ENCODE measurements at places on chromosomes 16 and 17.

DNA sequence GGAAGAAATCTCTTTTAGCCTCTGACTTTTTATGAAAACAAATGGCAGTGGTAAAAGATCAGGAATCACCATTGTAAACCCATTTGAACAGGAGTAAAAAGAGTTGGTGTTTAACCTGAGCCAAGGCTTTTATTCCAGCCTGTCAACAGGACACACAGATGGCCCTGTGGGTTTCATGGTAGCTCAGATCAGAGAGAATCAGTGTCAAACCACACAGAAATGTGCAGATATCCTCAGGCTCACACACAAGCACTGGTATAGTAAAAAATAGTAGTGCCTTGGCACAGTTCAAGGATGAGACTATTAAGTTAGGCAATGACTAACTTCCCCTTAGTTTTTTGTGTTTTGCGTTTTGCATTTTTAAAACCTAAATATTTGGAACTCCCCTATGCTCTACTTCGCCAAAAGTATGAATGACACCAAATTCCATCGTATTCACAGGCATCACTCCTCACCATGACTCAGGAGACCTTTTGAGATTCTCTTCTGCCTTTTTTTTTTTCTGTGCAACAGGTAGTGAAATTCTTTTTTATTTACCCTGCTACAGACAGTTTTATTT lies 1200.0 kb downstream of the CDH11 start:
- no peak for DNase-seq

- DNase-seq, result no peak
Measured at GRCh38 chr16:86823888-86824671, 245.7 kb downstream of the FOXL1 start.

- DNase-seq, result no peak
Measured at GRCh38 chr16:82156761-82157533, 13.1 kb downstream of the MPHOSPH6 start.

DNA sequence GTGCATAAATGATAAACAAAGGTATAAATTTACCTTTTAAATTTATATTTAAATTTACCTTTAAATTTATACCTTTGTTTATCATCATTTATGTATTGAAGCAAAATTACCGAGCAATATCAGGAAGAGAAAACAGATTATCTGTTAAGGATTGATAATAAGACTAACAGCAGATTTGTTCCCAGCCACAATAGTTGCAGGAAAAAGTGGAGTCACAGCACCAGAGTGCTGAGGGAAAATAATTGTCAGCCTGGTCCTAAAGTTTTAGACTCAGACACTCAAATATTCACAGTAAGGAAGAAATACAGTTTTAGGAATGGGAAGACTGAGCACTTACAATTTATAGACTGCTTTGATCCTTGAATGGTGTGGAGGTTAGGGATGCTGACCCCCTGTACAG lies 117.2 kb downstream of the MAP2K4 start:
- no peak for DNase-seq

GRCh38 chr16:81181013-81181720 lies 57.3 kb upstream of the BCO1 start:
- no peak for DNase-seq

DNA sequence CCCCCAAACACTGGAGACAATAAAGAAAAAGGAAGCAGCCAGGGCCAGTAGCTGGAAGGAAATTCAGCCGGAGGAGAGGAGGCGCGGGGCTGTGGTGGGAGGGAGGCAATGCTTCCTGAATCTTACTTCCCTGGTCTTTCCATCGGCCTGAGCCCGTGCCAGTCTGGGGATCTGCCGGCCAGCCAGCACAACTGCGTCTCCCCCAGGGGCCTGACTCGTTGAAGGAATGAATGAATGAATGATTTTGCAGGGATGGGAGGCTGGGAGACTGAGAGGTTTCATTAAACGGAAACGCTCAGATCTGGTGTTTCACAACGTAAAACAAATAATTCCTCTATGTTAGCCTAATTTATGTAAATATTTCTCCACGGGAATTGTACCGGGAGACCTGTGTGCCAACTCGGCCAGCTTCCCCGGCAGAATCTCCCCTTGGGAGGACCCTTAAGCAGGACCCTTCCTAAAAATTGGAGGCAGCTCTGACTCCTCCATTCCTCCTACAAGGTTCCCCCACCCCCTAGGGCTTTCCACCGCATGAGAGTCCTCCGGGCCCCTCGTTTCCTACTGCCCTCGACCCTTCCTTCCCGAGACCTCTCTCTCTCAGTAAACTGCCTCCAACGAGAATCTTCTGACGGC lies 1.3 kb upstream of the BAIAP2 start:
- no peak for DNase-seq

- no peak for DNase-seq
Measured at GRCh38 chr17:69757688-69758430, 317.2 kb upstream of the KCNJ16 start.

DNA sequence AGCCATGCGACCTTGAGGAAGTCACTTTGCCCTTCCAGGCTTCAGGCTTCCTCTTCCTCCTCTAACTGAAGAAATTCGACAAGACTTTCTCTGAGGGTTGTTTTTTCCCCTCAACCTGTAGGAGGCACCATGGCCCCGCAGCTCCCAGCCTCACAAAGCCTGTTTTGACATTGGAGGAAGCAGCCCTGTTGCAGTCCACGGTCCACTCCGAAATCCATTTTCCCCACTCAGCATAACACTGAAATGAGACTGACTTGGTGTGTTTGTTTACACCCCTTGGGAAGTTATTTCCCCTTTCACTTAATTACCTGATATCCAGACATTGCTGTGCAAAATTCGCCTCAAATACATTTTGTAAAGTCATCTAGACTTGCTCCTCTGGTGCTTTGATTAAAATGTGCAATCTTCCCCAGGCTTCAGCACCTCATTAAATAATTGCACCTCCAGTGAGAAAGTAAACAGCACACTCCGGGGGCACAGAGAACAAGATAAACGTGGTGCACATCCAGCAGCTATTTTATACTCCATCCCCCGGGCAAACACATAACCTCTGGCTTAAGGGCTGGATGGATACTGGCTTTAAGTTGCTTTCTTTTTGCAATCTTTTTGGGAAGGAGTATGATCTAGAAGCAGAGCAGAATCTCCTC lies 41.4 kb upstream of the PIRT start:
- no peak for DNase-seq

DNA sequence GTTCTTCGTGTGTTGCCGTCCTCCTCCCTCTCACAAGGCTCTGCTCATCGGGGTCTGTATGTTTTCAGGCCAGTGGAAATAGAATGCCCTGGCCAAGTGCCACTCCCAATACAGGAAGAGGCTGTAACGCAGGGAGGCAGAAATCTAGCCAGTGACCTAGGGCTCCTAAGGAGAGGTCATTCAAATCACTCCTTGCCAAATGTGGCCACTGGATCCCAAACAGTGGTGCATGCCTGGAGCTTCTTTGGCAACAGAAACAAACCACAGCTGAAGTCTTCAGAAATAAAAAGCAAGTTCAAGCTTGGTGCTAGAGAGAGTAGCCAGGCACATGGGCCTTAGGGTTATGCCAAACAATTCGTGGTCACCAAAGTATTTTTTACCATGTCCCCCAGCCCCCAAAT lies 66.1 kb downstream of the SMG6 start:
- DNase-seq, result no peak

- no peak for DNase-seq
Measured at GRCh38 chr17:10266296-10266876, 68.0 kb upstream of the GAS7 start.

GRCh38 chr16:80202831-80203413 lies 337.9 kb upstream of the DYNLRB2 start:
- DNase-seq, result no peak

DNA sequence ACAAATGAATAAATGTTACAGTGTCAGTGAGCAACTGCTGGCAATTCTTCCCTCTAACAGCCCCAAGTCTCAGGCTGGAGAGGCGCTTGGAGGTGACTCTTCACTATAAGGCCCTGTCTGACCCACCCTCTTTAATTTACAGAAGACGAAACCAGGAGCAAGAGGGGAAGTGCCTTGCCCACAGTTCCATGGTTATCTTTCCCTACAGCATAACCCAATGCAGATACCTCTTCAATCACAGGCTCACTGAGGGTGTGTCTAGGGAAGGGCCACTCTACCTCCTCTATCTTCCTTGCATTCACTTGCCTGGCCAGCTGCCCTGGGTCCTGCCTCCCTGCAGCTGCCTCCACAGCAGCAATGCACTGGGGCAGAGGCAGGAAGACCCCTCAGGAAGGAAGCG lies 9.6 kb upstream of the N4BP1 start:
- DNase-seq, result no peak

DNA sequence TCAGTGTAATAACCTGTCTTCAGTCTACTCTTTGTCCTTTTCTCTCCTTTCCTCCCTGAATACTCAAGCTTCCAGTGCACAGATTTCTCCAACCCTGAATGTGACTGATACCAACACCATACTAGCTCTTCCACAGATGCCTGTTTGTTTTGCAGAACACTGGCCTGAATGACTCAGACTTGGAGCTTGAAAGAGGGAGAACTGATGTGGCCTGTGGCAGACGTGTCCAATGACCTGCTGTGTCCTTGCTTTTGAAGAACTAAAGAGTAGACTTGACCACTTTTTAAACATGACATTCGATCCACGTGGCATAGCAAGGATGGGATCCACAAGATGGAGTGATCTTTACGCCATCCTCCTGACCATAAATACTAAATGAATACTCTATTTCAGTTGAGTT lies 361.0 kb downstream of the WWOX start:
- no peak for DNase-seq

GRCh38 chr16:1181404-1182315 lies 28.8 kb downstream of the CACNA1H start:
- no peak for DNase-seq

- DNase-seq, result no peak
Measured at GRCh38 chr16:12704492-12705111, 99.1 kb downstream of the CPPED1 start.
